ENCODE measurements at places on chromosomes 5 and 9.

DNA sequence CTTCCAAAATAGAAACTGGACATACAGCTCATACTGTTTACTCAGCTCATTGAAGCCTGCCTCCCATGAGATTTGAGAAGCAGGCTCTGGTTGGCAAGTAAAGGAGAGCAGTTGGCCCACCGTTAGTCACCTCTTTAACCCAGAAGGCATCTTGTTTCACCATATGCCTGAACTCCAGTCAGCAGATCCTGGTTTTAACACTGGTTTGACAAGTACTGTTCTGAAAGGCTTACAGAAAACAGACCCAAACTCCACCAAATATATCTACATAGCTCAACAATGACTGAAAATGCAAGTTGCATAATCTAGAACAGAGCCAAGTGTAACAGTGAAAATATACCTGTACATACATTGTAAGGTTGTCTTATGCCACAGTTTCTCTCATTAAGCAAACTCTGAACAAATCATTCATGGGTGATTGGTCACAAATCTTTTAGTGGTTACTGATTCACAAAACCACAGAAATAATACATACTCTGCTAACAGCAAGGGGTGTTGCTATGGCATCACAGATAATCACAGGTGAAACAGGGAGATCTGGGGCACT, 198.8 kb downstream of the BNC2 start:
- DNase-seq: no peak

GRCh38 chr9:135857371-135857786, 50.0 kb downstream of the CAMSAP1 start:
- DNase-seq: no peak

DNA sequence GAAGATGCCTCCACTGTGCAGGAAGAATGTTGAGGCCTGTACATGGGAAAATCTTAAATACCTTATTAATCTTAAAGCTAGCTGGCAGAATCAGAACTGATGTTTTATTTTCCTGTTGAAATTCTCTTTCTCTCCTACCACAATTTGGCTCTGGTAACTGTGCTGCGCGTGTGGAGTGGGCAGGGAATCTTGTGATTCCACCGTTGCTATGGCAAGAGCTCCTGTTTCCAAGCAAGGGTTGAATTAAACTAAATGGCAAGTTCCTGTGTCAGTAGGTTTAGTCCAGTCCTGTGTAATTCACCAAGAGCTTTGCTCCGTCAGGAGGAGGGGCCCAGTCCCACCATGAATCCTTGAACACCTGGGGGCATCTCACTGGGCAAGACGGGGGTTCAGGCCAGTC, 36.4 kb downstream of the NXNL2 start:
- DNase-seq: no peak

GRCh38 chr5:143921525-143922311, 109.8 kb downstream of the HMHB1 start:
- no peak for DNase-seq

DNA sequence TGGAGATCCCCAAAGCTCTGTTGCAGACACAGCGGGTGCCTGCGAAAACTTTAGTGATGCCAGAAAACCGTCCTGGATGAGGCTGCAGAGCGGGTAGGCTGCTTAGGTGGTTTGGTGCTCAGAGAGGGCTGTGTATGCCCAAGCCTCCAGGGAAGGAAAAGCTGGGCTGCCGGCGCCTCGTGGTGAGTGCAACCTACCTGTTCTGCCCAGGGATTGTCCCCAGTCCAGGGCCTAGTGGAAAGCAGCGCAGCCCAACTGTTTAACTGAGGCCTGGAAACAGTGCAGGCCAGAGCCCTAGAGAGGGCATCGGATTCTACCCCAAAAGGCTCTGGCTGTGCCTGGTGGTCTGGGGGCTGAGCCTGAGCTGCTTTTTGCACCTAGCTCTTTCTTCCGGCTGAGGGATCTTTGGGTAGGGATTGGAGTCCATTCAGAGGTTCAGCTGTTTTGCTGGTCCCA, 2.8 kb downstream of the LMX1B start:
- DNase-seq: no peak

DNA sequence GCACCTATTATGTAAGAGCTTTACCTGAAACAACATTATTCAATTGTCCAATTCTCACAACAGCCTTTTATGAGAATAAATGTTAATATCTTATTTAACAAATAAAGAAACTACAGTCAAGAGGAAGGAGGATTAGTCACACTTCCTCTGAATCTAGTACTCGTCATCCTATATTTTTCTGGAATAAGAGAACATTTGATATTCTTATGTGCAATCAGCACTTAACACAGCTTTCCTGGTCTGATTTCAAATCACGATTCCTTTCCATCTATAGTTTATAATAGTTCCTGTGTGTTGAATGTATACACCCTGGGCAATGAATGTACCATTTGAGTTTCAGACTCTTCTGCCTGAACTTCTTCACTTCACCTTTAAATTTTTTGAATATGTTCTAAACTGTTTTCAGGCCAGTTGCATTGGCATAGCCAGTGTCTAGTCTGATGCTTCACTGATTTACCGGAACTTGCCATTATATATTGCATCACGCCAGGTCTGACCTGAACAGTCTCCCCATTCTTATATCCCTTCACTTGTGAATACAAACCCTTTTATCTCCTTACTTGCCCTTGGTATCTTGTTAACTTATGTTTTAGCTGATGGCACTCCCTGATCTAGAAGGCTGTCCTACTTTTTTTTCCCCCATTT, 698.3 kb downstream of the MAT2B start:
- no peak for DNase-seq

GRCh38 chr9:2817999-2818803, 25.7 kb downstream of the PUM3 start:
- no peak for DNase-seq

GRCh38 chr5:27652505-27652904, 614.1 kb upstream of the CDH9 start:
- no peak for DNase-seq

GRCh38 chr5:119312403-119312802, 43.4 kb upstream of the TNFAIP8 start:
- no peak for DNase-seq

- no peak for DNase-seq
Observed at GRCh38 chr5:86125731-86126601, 491.8 kb upstream of the COX7C start.

- DNase-seq: no peak
Observed at GRCh38 chr5:175797521-175798038, 73.8 kb upstream of the CPLX2 start.

GRCh38 chr5:139134906-139135305, 63.3 kb downstream of the SIL1 start:
- DNase-seq: no peak

DNA sequence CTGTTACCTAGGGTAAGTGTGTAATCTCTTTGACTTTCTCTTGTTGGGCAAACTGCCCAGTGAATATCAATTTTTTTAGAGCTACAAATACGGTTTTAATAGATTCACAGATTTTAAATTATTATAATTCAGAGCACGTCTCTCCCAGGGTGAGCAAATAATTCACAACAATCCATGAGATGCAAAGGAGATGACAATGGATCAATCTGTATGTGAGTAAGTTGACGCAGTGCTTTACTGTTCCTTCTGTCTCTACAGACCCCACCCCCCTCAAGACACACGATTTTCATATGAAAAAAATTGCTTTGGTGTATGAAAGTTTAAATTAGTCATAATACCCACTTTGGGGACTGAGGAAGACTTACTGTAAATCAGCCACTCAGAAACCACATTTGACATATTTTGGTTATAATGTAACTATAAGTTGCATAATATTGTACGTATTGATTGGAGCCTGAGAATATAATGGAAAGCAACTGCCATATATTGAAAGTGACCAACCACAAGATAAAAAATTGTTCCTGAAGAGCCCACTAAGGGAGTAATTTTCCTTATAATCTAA, 201.7 kb downstream of the BNC2 start:
- no peak for DNase-seq

DNA sequence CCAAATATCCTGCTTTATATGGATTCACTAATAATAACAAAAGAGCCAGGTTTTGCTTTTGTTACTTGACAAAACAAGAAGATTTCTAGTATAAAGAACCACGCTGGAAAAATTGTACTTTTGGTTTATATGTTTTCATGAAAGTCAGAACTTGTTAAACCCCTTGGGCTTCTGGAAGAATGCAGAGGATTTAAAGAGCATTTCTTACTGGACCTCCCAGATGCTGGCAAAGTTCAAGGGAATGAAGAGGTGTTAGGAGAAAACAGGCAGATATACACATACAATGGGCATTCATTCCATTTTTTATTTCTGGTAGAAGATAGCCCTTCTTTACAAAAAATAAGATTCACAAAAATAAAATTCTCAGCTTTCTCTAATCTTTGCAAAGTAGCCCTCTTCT, 61.1 kb downstream of the SAXO1 start:
- DNase-seq: no peak

All from GM06990 (cell line).